ENCODE measurements at places on chromosomes 11 and 22.
A peak's percentile ranks its signal among the peaks of the same experiment; 100 is the strongest.

- no peaks in the 10 kb centered on the region for H3K27me3 ChIP-seq
- H3K27ac ChIP-seq, result no peak overlapping the region
- H3K36me3 ChIP-seq, result peaks cover 95% of the 10 kb centered on the region
- H3K4me3 ChIP-seq, result no peak overlapping the region
Measured at GRCh38 chr11:70377645-70378044, 20.7 kb upstream of the CTTN start.

GRCh38 chr11:76653674-76654284 lies 16.8 kb downstream of the LRRC32 start:
- H3K4me1 ChIP-seq, result peaks cover 5% of the 10 kb centered on the region
- DNase-seq, result no peak
- H3K27me3 ChIP-seq, result no peaks in the 10 kb centered on the region
- H3K4me3 ChIP-seq, result no peak overlapping the region

- no peak for DNase-seq
- H3K4me1 ChIP-seq, result no peaks in the 10 kb centered on the region
- peaks cover 4% of the 10 kb centered on the region for H3K36me3 ChIP-seq
- peaks cover 15% of the 10 kb centered on the region for H3K27me3 ChIP-seq
- H3K27ac ChIP-seq, result no peak overlapping the region
- no peak overlapping the region for H3K4me3 ChIP-seq
Measured at GRCh38 chr11:12005476-12005875, 3.0 kb downstream of the DKK3 start.

GRCh38 chr11:130055617-130056016 lies 14.1 kb upstream of the APLP2 start:
- H3K4me3 ChIP-seq, result no peak overlapping the region
- H3K27me3 ChIP-seq, result no peaks in the 10 kb centered on the region
- H3K27ac ChIP-seq, result no peak overlapping the region
- DNase-seq, result no peak
- H3K4me1 ChIP-seq, result no peaks in the 10 kb centered on the region

- peak overlapping the region; percentile 20 for H3K27ac ChIP-seq
- no peak overlapping the region for H3K4me3 ChIP-seq
- peaks cover 15% of the 10 kb centered on the region for H3K4me1 ChIP-seq
- H3K36me3 ChIP-seq, result no peaks in the 10 kb centered on the region
- H3K27me3 ChIP-seq, result no peaks in the 10 kb centered on the region
Measured at GRCh38 chr11:75836417-75836816, 21.4 kb downstream of the UVRAG start.

DNA sequence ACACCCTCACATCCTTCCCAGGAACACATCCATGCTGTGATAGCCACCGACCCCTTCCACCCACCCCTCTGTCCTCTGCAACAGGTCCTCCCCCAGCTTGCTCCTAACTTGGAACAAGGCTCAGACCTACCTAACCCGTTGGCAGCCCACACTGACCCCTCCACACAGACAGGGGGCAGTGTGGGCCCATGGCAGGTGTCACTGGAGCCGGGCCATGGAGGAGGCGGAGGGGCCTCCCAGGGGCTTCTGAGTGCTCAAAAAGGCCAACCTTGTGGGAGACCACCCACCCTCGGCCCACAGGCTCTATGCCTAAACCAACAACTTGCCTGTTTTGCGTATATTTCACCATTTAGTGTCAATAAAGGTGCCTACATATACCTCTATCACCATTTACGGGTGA lies 57.0 kb downstream of the CERK start:
- no peak overlapping the region for H3K27ac ChIP-seq
- no peak for DNase-seq

DNA sequence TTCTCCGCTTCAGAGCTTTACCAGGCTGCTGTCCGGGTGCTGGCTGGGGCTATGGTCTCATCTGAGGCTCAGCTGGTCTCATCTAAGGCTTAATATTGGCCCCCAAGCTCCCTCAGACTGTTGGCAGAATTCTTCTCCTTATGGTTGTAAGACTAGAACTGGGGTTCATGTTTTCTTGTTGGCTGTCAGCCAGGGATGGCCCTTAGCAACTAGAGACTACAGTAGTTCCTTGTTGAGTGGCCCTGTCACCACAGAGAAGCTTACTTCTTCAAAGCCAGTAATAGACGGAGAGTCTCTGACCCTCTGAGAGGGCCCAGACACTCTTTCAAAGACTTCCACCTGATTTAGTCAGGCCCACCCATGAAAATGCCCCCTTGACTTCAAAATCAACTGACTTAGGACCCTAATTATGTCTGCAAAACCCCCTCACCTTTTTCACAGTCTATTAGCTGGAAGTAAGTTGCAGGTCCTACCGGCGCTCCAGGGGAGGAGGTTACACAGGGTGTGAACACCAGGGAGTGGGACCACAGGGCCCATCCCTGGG lies 24.2 kb upstream of the TREH start:
- H3K27me3 ChIP-seq, result no peaks in the 10 kb centered on the region
- DNase-seq, result no peak
- no peak overlapping the region for H3K4me3 ChIP-seq
- H3K36me3 ChIP-seq, result no peaks in the 10 kb centered on the region

GRCh38 chr11:35083431-35084238 lies 55.3 kb upstream of the CD44 start:
- no peak overlapping the region for H3K4me3 ChIP-seq
- no peaks in the 10 kb centered on the region for H3K27me3 ChIP-seq
- DNase-seq, result peak; percentile 70
- H3K4me1 ChIP-seq, result peaks cover 50% of the 10 kb centered on the region

GRCh38 chr11:78428266-78428636 lies 10.6 kb upstream of the GAB2 start:
- H3K4me1 ChIP-seq, result peaks cover 3% of the 10 kb centered on the region
- no peak for DNase-seq
- no peak overlapping the region for H3K27ac ChIP-seq

DNA sequence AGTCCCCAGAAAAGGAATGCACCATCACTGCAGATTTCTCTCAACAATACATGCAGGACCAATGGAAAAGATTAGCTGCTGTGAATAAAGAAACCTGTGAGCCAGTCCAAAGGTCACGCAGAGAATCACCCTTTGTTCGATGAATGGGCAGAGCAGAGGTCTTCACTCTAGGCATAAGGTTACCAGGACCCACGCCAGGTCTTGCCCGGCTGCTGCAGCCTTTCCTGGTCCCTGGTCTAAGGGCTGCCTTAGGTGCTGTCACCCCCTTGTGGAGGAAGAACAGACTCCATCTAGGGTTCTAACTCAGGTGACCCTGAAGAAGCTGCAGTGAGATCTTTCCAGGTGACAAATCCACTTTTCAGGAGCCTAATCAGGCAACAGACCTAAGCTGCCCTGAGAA lies 29.0 kb upstream of the NAP1L4 start:
- H3K27me3 ChIP-seq, result no peaks in the 10 kb centered on the region
- no peak overlapping the region for H3K27ac ChIP-seq
- peaks cover 65% of the 10 kb centered on the region for H3K36me3 ChIP-seq

GRCh38 chr11:508956-509355 lies 1.9 kb upstream of the RNH1 start:
- no peak overlapping the region for H3K27ac ChIP-seq
- DNase-seq, result no peak
- peaks cover 25% of the 10 kb centered on the region for H3K4me1 ChIP-seq
- no peaks in the 10 kb centered on the region for H3K27me3 ChIP-seq
- H3K4me3 ChIP-seq, result no peak overlapping the region
- peaks cover 18% of the 10 kb centered on the region for H3K36me3 ChIP-seq

GRCh38 chr11:83060965-83061364 lies 10.7 kb downstream of the RAB30 start:
- no peak overlapping the region for H3K27ac ChIP-seq
- no peak overlapping the region for H3K4me3 ChIP-seq
- H3K27me3 ChIP-seq, result no peaks in the 10 kb centered on the region
- DNase-seq, result no peak
- no peaks in the 10 kb centered on the region for H3K36me3 ChIP-seq
- no peaks in the 10 kb centered on the region for H3K4me1 ChIP-seq

GRCh38 chr11:75558939-75559843 lies 2.9 kb upstream of the SERPINH1 start:
- peaks cover 60% of the 10 kb centered on the region for H3K4me1 ChIP-seq
- DNase-seq, result peak; percentile 78
- H3K27ac ChIP-seq, result peak overlapping the region; percentile 93
- no peaks in the 10 kb centered on the region for H3K27me3 ChIP-seq

GRCh38 chr22:39635719-39636118 lies 65.2 kb downstream of the CACNA1I start:
- no peaks in the 10 kb centered on the region for H3K27me3 ChIP-seq
- DNase-seq, result no peak
- H3K36me3 ChIP-seq, result no peaks in the 10 kb centered on the region
- H3K27ac ChIP-seq, result no peak overlapping the region

- peaks cover 20% of the 10 kb centered on the region for H3K4me1 ChIP-seq
- no peak overlapping the region for H3K4me3 ChIP-seq
- no peak overlapping the region for H3K27ac ChIP-seq
- no peaks in the 10 kb centered on the region for H3K27me3 ChIP-seq
- H3K36me3 ChIP-seq, result no peaks in the 10 kb centered on the region
Measured at GRCh38 chr11:1823376-1824220, 11.2 kb upstream of the SYT8 start.

DNA sequence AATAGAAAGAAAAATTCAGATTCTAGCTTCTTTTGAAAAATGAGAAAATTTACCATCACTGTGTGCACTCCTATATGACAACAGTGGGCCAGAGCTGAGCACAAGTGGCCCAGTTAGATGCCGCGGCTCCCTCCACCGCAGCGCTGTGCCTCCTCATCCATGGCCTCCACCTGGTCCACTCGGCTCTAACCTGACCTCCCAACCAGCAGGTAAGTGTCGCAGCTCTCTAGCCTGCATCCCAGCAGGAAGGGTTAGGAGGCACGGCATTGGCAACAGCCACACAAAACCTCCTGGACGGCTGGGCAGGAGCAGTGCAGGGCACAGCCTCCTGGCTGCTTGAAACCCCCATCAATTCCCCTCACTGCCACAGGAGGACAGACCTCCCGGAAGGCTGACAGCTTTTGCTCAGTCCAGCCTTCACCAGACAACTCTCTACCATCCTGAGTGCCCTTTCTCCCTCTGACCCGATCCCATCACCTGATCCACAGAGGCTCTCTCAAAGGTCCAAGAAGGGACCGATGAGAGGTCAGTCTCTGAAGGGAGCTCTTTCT lies 76.1 kb downstream of the RPL27A start:
- no peak for DNase-seq
- no peak overlapping the region for H3K4me3 ChIP-seq
- peaks cover 28% of the 10 kb centered on the region for H3K4me1 ChIP-seq
- H3K27ac ChIP-seq, result no peak overlapping the region
- H3K27me3 ChIP-seq, result no peaks in the 10 kb centered on the region
- H3K36me3 ChIP-seq, result no peaks in the 10 kb centered on the region

- no peak for DNase-seq
- H3K36me3 ChIP-seq, result no peaks in the 10 kb centered on the region
- peak overlapping the region; percentile 98 for H3K4me3 ChIP-seq
- peaks cover 23% of the 10 kb centered on the region for H3K4me1 ChIP-seq
- peak overlapping the region; percentile 98 for H3K27ac ChIP-seq
Measured at GRCh38 chr11:73759610-73760134, 1.2 kb downstream of the RAB6A start.

DNA sequence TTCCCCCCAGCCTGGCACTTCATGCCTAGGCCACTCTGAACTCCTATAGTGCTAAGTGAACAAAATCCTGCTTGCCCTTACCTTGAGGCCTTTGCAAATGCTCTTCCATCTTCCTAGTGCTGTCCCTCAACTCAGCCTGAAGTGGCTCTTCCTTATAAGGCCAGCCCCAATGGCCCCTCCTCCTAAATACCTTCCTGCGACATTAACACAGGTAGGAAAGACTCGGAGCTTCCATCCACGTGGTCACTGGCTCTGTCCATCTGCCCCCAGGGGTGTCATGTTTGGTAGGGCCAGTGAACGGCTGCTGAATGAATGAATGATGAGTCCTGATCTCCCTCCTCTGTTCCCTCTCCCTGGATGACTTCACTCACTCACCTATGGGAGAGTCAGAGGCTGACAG lies 4.2 kb downstream of the PDE2A start:
- H3K4me3 ChIP-seq, result no peak overlapping the region
- H3K4me1 ChIP-seq, result no peaks in the 10 kb centered on the region
- H3K27me3 ChIP-seq, result peaks cover 28% of the 10 kb centered on the region
- H3K36me3 ChIP-seq, result no peaks in the 10 kb centered on the region
- no peak overlapping the region for H3K27ac ChIP-seq
- DNase-seq, result no peak
